KBM-7 (cell line): ENCODE measurements at places on chromosomes 1 and 21.

DNA sequence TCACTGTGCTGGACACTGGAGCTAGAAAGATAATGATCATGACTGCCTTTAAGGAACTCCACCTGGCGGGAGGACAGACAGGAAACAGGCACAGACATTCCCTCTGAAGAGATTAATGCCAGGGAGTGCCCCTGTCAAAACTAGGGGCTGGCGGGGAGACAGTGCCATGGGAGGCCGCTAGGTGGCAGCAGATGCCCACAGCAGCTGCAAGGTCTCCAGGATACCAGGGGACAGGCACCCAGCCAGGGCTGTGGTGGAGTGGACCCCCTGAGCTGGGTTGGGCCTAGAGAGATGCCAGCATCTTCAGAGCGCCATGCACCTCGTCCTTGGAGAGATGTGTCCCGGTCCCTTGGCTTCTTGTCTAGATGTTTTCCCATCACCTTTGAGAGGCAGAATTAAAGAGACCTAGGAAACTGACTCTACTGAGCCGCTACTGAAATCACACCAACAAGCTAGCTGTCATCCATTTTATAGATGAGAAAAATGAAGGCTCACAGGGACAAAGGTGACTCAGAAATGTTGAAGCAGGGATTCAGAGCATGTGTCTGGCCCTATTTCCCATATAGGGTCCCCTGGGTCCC is 3.6 kb downstream of the REN start:
- DNase-seq = peak; percentile 81

GRCh38 chr1:50705041-50705440 is 255.0 kb downstream of the FAF1 start:
- no peak for DNase-seq

DNA sequence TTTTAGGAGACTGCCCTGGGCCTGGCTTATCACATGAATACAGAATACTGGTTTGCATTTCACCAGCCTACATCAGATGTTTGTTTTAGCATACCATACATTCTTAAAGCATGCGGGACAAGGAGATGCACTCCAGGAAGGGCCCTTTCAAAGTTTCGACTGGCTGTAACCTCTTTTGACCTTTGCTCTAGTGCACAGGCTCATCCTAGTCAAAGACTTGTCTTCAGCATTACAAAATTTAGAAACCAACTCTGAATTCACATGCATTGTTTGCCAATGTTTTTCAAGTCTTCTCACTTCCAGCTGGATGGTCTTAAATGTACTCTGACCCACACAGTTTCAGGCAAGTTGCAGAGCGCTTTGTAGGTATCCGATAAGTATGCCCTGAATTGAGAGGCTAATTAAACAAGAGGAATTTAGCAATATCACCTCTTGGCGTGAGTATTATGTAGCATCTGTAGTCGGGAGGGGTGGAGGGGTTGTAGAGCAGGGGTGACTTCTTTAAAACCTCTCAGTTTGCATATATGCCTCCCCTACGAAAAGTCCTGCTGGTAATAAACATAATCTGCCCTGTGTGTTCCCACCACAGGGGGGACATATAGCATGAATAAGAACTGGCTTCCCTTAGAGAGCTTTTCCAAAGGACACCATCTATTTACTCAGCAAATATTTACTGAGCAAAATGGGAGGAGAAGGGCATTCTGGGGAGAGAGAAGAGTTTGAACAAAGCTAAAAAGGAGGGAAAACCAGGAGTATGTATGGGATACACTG is 24.4 kb upstream of the AHCYL1 start:
- DNase-seq = no peak

DNA sequence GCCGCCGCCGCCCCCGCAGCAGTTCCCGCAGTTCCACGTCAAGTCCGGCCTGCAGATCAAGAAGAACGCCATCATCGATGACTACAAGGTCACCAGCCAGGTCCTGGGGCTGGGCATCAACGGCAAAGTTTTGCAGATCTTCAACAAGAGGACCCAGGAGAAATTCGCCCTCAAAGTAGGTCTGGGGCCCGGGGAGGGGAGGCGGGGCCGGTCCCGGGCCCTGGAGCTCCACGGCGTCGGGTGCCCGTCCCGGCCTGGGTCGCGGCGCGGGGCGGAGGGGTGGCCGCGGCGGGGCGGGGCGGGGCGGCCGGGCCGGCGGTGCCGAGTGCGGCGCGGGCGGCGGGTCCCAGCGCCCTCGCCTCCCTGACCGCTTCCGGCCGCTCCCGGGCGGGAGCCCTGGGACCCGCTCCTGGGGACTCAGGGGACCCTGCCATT is 646 bp downstream of the MAPKAPK2 start:
- DNase-seq = no peak

- DNase-seq = no peak
These were observed 39.5 kb downstream of the TGFB2 start for GRCh38 chr1:218384581-218384993.

DNA sequence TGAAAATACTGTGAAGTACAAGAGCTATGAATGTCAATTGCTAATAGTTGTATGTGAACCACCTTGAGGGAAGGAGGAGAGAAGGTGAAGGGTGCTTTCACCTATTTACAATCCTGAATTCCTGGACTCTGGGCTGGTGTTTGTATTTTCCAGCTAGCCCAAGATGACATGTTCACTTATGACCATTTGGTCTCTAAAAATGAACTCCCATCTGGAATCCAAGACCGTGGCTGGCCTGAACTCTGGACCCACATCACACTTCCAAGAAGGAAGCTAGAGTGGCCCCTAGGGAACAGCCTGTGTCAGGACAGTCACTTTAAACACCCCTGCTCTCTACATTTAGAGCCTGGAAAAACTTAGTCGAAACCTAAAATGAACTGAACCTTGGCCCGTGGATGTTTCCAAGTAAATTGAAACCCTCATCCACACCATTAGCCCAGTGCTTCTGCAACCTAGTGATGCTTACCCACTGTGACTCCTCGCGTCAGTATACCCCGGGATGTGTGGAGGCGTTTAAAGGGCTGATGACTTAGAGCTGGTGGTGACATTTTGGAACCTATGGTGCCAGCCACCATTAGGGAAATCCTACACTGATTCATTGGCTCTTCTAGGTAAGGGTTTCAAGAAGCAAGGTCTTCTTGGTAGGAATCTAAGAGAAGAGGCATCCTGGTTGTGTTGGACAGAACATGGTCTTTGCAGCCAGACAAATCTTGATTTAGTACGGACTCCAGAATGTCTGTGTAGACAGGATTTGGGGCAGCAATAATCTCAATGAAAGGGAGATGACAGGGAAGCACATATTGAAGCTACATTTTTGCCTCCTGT is 171.5 kb upstream of the IRF2BP2 start:
- no peak for DNase-seq

DNA sequence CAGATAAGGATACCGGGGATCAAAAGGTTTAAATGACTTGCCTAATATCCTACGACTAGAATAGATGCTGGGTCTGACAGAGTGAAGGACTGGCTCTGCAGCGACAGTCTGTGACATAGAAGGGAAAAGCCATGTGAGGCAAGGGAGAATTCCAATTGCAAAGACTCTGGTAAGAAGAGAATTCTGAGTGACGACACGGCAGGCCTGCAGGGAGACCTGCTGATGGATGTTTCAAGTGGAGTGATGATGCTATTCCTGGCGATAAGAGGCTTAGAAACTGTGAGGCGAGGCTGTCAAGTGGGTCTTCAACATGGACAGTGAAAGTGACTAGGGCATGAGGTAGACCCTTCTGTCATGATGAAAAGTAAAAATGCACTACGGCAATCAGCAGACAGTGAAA is 176.6 kb upstream of the PBX1 start:
- DNase-seq = no peak

DNA sequence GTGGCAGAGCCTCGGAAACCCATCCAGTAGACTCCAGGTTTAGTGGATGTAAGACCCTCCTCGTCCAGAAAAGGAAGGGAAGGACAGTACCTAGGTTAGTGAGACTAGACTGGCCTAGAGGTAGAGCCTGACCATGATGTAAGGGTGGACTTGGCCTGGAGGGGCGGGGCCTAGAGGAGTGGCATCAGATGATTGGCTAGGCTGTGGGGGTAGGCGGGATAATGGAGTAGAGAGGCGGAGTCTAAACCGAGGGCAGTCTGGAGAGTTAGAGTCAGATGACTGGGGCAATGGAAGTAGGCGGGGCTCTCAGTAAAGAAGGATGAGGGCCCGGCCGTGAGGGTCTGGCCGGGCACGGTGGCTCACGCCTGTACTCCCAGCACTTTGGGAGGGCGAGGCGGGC is 70.1 kb downstream of the EPHB2 start:
- DNase-seq = no peak

GRCh38 chr1:51372561-51372960 is 42.2 kb upstream of the TTC39A start:
- DNase-seq = no peak
